Prostate gland (tissue), 2 donors: ENCODE measurements at places on chromosomes 13 and 19. TPM values are rescaled to one million over a fixed set of nuclear protein-coding genes. Genes with fewer than 3 reads are reported as not detected.

GRCh38 chr13:42328672-42329071 is 56.7 kb downstream of the AKAP11 start:
- DNase-seq, result no peak

DNA sequence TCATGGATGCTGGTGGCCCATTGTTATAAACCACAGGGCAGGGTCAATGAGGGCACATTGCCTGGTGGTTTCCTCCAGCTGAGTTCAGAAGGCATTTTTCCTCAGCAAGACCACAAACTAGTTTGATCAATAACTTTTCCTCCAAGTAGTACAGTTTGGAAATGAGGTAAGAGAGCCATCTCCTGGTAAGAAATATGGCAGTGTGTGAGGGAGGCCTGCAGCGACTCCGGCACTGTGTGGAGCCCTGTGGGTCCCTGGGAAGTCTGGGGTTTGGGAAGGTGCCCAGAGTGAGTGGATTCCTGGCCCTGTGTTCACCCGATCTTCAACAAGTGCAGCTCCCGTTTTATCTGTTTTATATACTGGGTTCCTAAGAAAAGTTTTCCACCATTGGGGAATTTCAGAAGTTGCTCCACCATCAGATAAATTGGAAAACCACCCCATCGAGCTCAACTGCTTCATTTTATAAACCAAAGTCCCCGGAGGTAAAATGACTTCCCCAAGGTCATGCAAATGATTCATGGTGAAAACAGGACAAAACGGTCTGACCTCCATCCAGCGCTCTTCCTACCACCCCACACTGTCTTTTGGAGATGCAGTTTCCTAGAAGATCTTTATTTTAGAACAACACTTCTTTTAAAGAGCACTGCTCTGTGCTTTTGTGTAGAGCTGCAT is 148.4 kb downstream of the KATNAL1 start:
- DNase-seq, result no peak

DNA sequence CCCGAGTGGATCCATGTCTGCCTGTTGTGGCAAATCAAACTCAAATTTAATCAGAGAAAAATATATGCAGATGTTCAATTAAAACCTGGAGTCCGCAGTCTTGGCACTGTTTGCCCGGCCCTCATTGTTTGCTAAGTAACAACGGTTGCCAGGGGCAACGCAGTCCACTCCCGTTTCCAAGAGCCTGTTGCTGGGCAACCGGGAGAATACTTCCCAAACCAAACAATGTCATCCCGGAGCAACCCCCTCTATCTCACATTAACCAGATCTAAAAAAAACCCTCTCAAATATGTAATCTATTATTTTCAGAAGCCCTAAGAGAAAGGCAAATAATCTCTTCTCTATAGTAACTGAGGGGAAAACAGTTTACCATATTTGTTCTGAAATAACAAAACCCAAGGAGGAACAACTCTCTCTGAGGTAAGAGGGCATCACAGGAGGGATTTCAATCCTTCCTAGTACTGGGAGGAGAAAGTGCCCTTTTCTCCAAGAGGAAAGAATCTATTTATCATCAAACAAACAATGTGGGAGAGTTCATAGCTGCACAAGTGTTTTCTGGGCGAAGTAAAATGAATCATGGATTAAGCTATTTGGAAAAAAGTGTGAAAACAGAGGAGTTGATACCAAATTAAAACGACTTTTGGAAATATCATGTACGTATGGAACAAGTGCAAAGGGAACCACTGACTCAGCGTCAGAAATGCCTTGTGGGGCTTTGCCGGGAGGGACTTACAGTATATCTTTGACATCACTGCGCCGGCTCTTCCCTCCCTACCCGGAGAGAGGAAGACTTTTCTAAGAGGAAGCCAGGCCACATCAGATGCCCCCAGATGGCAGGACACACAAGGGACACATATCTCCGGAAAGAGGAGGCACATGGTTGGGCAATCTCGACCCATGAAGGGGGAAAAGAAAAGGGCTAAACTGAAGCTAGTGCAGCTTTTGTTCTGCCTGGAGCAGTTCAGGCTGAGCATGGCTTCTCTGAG is 43.3 kb downstream of the RFX2 start:
- peak; percentile 88 for DNase-seq

GRCh38 chr19:34808566-34808965 is 35.6 kb upstream of the ZNF599 start:
- no peak for DNase-seq

DNA sequence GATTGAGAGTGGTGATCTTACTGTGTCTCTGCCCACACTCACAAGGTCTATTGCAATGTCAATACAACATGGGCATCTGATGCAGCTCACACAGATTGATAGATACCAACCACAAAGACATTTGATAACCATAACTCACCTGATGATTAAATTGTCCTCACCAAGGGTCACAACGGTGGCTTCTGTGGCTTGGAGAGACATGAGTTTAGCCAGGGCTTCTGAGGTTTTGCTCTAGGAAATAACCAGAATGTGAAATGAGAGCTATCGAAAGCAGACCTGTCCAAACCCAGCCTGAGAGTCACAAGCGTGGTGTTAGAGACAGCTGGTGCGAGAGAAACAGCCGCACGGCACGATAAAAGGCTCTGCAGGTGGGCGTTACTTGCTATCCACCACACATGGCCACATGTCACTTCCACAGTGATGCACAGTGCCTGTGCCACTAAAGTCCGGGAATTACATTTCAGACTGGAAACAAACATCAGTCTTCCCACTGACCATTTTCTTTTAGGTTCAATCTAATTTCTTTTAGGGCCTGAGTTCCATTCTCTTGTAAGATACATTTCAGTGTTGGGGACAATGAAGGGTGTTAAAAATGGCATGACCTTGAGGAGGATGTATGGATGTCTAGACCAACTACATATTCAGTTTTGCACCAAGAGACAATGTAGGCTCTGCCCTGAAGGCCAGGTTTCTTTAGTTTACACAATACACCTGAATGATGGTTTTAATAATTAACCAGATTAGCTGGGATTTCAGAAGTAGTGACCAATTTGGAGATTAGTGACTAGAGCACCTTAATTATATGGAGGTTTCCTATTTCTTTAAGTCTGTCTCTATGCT is 53.7 kb downstream of the ATP7B start:
- no peak for DNase-seq

GRCh38 chr19:27966390-27966816 is 1246.5 kb downstream of the UQCRFS1 start:
- DNase-seq, result no peak

- DNase-seq, result no peak
Measured at GRCh38 chr19:29687244-29687896, 22.1 kb downstream of the PLEKHF1 start.

Gene SLC25A23
- 66.2 TPM for total RNA-seq

Gene LILRB3
- total RNA-seq, result 0.73 TPM

DNA sequence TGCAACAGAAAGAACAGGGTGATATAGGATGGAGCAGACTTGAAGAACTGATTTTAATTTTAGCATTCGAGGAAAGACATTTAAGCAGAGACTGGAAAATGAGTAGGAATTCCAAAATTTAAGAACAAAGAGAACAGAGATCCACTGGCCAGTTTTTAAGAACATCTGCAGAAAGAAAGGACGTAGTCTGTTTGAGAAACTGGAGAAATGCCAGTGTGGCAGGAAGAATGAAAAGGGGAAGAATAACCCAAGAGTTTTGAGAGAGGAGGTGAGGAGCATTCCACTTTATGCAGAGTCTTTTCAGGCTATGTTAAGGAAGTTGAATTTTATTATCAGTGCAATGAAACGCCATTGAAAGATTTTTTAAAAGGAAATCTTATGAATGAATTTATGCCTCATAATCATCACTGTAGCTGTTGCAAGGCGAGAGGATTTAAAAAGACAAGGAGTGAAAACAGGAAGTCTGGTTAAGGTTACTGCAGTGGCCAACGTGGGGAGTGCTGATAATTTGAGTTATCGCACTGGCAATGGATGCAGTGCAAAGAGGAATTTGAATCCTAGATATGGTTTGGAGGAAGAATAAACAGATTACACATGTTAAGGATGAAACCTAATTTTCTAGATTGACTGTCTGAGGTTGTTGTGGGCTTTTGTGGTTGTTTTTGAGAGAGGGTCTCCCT is 253.8 kb downstream of the DACH1 start:
- DNase-seq, result no peak

DNA sequence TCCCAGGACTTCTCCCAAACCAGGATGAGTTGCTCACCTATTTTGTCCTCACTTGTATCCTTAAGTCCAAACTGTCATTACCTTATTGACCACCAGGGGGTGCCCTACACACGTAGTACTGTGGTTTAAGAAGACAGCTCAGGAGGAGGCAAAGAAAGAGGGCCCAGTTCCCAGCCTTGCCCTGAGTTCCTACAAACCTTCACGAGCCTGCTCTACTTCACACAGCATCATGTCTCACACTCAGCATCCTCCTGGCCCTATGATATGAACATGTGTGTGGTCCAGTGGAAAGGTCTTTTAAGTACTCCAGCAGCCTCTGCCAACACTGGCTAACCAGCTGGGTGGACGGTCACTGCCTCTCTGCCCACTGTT is 8.1 kb upstream of the ZNF784 start:
- DNase-seq, result peak; percentile 93

Gene ICAM5
- 7.1 TPM for total RNA-seq

GRCh38 chr19:31317570-31317969 is 31.7 kb downstream of the TSHZ3 start:
- no peak for DNase-seq

- no peak for DNase-seq
Measured at GRCh38 chr19:1435378-1435989, 2.7 kb upstream of the RPS15 start.

Gene CRLF1
- 2.6 TPM for total RNA-seq

- no peak for DNase-seq
Measured at GRCh38 chr13:113176280-113176679, 17.8 kb downstream of the PROZ start.

- no peak for DNase-seq
Measured at GRCh38 chr13:84658491-84659358, 776.5 kb upstream of the SLITRK1 start.

- no peak for DNase-seq
Measured at GRCh38 chr13:109389892-109390345, 396.5 kb downstream of the IRS2 start.

Gene RDH8
- not detected for total RNA-seq

GRCh38 chr13:108993346-108993745 is 363.9 kb downstream of the MYO16 start:
- no peak for DNase-seq

- DNase-seq, result peak; percentile 23
Measured at GRCh38 chr13:23654111-23655110, 84.2 kb downstream of the TNFRSF19 start.

DNA sequence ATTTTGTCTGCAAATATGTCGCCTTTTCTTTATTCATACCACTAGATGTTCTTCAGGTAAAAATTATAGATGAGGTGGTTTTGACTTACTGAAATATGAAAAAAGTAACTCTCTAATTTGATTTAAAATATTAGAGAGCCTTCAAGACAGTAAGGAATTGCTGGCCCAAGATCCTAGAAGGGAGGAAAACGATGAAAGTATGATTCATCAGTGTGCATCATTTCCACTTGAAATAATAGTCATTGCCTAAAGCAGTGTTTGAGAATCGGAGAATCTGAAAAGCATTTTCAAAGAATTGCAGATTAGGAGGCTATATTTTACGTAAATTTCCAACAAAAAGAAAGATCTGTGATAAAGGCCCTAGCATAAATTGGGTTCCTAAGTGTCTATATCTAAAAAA is 1707.9 kb upstream of the PRR20A start:
- DNase-seq, result no peak

DNA sequence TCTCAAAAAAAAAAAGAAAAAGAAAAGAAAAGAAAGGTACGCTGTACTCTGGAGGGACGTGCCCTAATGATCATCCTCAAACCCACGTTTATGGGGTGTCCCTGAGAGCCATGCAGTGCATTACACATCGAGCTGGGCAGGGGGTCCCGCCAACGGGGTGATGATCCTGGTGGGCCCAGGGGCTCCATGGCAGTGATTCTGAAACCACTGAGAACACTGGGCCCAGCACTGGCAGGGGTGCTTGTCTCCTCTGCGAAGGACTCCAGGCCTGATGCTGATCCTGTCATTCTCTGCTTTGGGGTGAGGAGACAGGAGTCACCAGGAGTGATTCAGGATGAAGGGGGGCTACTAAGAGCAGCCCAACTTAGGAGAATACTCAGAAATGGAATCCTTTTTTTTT is 18.7 kb downstream of the MOB3A start:
- no peak for DNase-seq

DNA sequence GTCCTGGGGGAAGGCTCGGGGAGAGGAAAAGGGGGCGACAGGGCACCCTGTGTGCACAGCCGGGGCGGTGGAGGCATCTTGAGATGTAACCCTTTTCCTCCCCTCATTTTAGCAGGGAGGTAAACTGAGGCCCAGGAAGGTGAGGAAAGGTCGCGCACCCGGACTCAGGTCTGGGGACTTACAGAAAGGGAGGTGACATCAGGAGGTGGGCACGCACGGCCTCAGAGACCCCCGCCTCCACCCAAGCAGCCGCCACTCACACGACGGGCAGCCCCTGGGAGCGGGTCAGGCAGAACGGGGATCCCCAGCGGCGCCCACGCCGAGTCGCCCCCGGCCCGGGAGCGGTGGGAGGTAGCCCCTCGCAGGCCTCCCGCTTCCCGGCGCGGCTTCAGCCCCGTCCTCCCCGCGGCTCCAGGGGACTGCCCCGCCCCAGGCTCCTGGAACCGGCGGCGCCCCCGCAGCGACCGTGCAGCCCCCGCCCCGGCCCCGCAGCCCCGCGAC is 477 bp downstream of the PIP5K1C start:
- no peak for DNase-seq

DNA sequence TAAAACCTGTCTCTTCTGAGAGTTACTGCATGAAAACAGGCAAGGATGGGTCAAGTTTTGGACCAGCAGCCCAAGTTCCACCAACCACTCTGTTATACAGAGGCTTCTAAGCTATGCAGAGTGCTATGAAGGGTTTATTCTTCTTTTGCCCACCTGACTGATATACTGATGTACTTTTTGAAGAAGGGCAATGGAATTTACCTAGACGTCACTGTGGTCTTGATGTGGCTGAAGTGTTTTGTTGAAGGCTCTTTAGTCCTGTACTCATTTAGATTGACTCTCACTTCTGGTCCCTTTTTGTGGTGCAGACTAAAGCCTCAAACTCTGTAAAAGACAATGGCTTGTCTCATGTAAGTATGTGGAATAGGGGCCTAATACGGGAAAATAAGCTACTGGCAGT is 92.0 kb downstream of the DGKH start:
- DNase-seq, result no peak

Gene ADGRE3
- 0.80 TPM for total RNA-seq

Gene KLF1
- not detected for total RNA-seq

Gene POSTN
- total RNA-seq, result 8.5 TPM

GRCh38 chr19:35460608-35461007 is 12.6 kb downstream of the FFAR2 start:
- DNase-seq, result no peak

DNA sequence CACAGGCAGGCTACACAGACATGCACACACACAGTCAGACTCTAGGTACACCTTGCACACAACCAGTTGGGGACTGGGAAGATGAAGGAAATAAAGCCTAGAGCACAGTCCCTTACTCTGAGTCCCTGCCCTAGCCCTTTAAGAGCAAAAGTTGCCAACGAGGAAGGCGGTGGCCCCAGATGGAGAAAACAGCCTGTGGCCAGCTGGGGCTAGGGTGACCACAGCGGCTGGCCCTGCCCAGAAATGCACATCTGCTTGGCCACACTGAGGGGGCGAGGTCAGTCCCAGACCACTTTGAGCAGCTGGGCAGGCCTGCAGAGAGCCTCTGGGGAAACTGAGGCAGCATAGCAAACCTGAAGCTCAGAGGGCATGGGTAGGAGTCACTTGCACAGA is 52.3 kb downstream of the PTPRS start:
- DNase-seq, result no peak

Gene KLK4
- 330 TPM for total RNA-seq

Gene NANOS3
- total RNA-seq, result 1.5 TPM
